Activated naive CD4-positive, alpha-beta T cell treated with anti-CD3 and anti-CD28 coated beads, Interleukin-2, amount 50 U/mL, for 16 hours (primary cell): ENCODE measurements at places on chromosomes 5 and 9.
A peak's percentile ranks its signal among the peaks of the same experiment; 100 is the strongest.

GRCh38 chr5:129243039-129243438 is 148.5 kb downstream of the ISOC1 start:
- DNase-seq: no peak

DNA sequence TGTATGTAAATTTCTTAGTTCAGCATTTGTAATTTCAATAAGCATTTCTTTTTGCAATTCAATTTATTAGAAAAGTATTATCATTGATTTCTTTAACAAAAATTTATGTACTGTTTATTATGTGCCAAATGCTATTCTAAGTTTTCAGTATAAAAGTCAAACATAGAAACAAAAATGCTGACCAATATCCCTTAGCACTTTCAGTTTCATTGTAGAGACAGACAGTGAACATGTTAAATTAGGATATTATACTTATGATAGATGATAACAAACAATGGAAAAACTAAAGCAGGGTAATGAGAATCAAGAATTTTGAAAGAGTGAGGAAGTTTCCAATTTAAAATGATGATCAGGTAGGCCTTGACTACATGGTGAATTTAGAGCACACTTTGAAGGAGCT is 1106.0 kb downstream of the TAF11L14 start:
- no peak for DNase-seq

- DNase-seq: no peak
Measured at GRCh38 chr5:78004559-78004958, 228.4 kb upstream of the TBCA start.

- no peak for DNase-seq
Measured at GRCh38 chr5:126094991-126095390, 328.2 kb upstream of the GRAMD2B start.

DNA sequence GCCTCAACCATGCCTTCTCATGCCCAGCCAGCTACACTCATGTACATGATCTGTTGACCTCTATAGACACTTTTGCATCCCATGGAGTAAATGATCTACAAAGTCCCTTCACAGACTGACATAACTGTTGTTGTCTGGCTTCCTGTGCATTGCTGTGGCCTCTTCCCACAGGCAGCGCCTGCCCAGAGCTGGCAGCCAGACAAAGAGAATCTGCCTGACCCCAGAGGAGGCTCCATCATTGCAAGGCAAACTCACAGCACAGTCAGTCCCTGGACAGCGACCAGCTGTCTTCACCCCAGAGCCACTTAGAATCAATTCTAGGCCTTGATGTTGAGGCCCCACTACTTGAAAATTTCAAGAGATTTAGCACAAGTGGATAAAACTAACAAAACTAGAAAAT is 65.5 kb downstream of the INSYN2B start:
- no peak for DNase-seq

- DNase-seq: no peak
Measured at GRCh38 chr5:87645224-87645623, 232.5 kb upstream of the CCNH start.

GRCh38 chr5:109406719-109407118 is 3.1 kb downstream of the PJA2 start:
- DNase-seq: no peak

GRCh38 chr5:38790268-38790667 is 55.5 kb upstream of the OSMR start:
- DNase-seq: no peak

DNA sequence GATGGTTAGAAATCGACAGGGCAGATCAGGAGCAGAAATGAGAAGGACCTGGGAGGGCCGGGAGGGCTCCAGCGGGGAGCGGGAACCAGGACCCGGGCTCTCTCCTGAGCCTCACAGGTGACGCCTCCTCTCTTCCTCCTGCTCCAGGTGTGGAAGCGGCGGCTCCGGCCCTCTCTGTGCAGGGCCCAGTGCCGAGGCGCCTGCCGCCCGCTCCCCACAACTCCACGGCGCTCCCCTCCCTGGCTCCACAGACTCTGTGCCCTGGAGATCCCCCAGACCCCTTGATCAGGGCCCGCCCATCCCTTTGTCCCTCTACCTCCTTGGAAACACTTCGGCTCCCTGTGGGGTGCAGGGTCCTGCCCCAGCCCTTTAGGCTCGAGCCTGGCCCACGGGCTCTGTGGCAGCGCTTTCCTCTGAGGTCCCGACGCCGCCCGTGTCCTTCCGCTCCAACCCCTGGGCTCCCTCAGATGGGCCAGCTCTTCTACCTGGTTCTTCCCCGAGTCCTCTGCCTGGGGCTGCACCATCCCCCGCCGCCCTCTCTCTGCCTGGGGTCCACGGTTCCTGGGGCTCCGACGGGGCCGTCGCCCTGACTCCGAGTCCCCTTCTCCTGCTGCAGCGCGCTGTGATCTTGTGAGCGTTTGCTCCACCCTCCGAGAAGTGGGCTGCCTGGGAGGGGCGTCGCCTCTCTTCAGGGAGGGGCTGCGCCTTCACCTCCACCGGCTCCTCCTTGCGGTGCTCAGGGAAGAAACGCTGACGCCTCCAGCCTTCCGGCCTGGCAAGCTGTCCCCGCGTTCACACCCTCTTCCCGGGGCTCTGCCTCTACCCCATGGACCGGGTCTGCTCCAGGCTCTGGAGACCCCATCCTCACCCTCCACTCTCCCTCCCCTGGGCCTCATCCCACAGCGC is 22.4 kb upstream of the SLC6A3 start:
- no peak for DNase-seq

DNA sequence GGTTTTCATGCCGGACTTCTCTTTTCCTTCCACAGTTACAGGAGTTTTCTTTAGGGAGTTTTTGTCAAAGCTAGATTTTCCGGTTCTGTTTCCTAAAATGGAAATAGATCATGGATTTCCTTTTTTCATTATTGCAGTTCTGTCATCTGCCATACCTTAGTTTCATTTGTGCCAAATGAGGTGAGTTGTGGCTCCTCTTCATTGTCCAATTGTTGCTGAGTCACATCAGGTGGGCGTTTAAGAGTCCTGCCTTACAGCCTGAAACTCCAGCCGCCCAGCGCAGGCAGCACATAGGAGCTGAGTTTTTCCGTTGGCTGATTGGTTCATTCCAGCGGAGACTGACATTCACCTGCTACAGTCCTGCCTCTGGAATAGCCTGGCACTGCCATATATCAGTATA is 14.1 kb downstream of the SLC25A25 start:
- DNase-seq: no peak

DNA sequence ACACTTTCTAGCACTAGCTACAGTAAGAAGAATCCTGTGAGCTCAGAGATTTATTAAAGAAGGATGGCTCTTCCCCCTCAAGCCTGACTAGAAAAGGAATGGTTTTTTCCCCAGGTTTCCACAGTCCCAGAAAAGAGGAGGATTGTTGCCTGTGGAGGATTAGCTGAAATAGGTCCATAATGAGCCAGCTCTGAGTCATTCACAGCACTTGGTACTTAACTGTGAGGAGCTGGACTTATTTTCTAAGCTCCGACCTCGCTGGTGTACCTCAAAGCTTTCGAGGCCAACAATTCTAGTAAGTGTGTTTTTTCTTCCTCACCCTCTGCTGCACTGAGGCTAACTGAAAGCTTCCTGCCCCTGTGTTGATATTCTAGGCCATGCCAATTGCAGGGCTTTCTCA is 222.5 kb upstream of the IL12B start:
- no peak for DNase-seq

GRCh38 chr9:127611899-127612790 is at the start of gene STXBP1:
TSS of gene STXBP1 (plus strand) at chr9:127612277. CDS start at chr9:127612404, 127 bp downstream.
- DNase-seq: peak; percentile 89

DNA sequence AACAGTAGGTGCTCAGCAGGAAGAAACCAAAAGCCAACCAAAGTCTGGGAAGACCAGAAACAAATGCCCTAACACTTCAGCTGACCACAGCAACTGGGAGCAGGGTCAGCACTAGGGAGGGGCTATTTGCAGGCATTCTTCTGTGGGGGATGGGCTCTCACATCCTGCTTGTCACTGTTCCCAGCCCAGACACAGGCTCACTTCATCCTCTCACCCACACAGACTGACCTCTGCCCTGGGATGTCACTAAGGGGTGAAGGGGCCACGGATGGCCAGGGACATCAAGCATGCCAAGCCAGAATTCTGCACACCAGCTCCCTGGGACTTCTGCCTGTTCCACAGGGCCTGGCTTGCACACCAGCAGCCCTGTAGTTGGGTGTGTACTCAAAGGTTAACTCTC is 28.7 kb downstream of the GFRA3 start:
- DNase-seq: no peak
